G401 (cell line): ENCODE measurements at places on chromosomes 6 and 20. TPM values are rescaled to one million over a fixed set of nuclear protein-coding genes. Genes with fewer than 3 reads are reported as not detected.

- DNase-seq: peak; percentile 35
These were observed 70.0 kb downstream of the SNX5 start for GRCh38 chr20:17898548-17898994.

The SLC22A7 gene
- total RNA-seq: not detected in 2 replicates

DNA sequence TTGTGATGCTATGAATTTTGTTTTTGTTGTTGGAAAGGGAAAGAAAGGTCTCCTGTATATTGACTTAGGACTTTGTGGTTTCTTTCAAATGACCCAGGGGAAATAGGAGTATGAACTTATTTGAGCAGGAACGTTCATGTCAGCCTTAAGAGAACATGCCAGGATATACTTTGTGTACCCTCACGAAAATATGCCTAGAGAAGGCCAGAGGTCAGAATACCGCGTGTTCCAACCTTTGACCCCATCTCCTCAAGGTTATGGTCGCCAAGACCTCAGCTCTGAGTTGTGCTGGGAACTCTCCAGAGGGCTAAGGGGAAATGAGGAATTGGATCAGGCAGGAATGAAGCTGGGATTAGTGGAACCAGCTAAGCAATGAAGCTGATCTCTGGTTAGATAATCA, 11.5 kb downstream of the TTLL9 start:
- no peak for DNase-seq

The TNFRSF6B gene
- total RNA-seq: not detected in 2 replicates

- DNase-seq: no peak
These were observed 118.2 kb downstream of the DACT2 start for GRCh38 chr6:168201383-168201782.

DNA sequence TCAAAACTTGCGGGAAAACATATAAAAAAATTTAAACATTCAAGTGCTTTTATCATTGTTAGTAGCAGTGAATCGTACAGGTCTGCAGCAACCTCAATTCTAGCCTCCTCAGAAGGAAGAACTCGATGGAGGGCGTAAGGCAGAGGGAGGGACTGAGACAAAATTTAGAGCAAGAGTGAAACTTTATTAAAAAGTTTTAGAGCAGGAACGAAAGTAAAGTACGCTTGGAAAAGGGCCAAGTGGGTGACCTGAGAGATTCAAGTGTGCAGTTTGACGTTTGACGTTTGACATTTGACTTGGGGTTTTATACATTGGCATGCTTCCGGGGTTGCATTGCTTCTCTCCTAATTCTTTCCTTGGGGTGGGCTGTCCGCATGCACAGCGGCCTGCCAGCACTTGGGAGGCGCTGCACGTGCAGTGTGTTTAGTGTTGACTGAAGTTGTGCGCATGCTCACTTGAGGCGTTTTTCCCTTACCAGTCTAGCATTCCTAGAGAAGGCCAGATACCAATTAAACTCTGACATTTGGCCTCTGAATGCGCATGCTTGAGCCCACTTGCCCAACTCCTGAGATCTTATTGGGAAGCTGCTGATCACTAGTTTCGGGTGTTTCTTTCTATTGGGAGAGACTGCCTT, 82.6 kb downstream of the TBX18 start:
- DNase-seq: no peak
